Prostate gland (tissue), 2 donors: ENCODE measurements at places on chromosomes 16 and 17. TPM values are rescaled to one million over a fixed set of nuclear protein-coding genes. Genes with fewer than 3 reads are reported as not detected.

GPR179 gene
- total RNA-seq, result 0.40 TPM

ZNF594 gene
- 20.3 TPM for total RNA-seq

PLXDC1 gene
- 3.9 TPM for total RNA-seq

GUCY2D gene
- total RNA-seq, result not detected

CD300LB gene
- total RNA-seq, result 0.80 TPM

TNRC6A gene
- total RNA-seq, result 37.5 TPM

GPT2 gene
- total RNA-seq, result 64.6 TPM

CMTM1 gene
- 2.6 TPM for total RNA-seq

KRTAP4-6 gene
- total RNA-seq, result not detected

GAST gene
- not detected for total RNA-seq

CCL5 gene
- 4.5 TPM for total RNA-seq

TNP2 gene
- total RNA-seq, result not detected

MYADML2 gene
- 0.14 TPM for total RNA-seq

KRT39 gene
- not detected for total RNA-seq

SALL1 gene
- 0.14 TPM for total RNA-seq

CPHXL2 gene
- not detected for total RNA-seq

CES1 gene
- 18.7 TPM for total RNA-seq
